ENCODE measurements at places on chromosomes 1 and 21. TPM values are rescaled to one million over a fixed set of nuclear protein-coding genes. Genes with fewer than 3 reads are reported as not detected.

The LAMB3 gene
- total RNA-seq: 9.1 TPM

The DAB1 gene
- total RNA-seq: 1.0 TPM

- no peaks in the 10 kb centered on the region for H3K27me3 ChIP-seq
- H3K4me1 ChIP-seq: no peaks in the 10 kb centered on the region
- H3K36me3 ChIP-seq: no peaks in the 10 kb centered on the region
- H3K27ac ChIP-seq: no peak overlapping the region
These were observed 169.3 kb downstream of the SEC16B start for GRCh38 chr1:177800400-177801088.

DNA sequence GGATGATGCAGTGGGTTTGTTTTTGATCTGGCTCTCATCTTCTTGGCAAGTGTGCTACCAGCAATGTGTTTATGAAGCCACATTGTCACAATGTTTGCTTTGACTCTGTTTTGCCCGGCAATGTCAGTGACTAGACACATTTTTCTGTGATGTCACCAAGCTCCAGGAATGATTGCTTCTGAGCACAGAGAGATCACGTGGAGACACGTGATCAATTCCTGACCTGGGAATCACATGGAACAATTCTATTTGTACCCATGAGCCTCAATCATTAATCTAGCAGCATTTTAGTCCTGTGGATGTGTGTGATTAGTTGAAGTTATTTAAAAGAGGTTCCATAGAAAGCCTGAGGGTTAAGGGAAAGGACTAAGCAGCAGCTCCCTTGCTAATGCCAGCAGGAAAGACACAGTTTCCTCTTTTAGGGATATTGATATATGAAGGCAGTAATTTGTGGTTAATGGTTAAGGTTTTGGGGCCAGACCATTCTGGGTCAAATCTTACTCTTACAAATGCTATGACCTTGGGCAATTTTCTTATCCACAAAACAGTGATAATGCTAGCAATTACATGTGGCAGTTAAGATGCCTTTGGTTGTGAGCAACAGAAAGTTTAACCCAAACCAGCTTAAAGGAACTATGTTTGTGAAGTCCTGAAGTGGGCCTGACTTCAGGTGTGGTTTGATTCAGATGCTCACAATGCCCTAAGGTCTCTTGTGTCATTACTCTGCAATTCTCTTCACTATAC, 59.0 kb downstream of the FASLG start:
- H3K4me1 ChIP-seq: no peaks in the 10 kb centered on the region
- no peak for DNase-seq
- H3K27ac ChIP-seq: no peak overlapping the region
- H3K4me3 ChIP-seq: no peak overlapping the region
- H3K36me3 ChIP-seq: no peaks in the 10 kb centered on the region

- H3K4me3 ChIP-seq: no peak overlapping the region
- peaks cover 11% of the 10 kb centered on the region for H3K4me1 ChIP-seq
- DNase-seq: no peak
These were observed 15.1 kb downstream of the BACH1 start for GRCh38 chr21:29313662-29314408.

DNA sequence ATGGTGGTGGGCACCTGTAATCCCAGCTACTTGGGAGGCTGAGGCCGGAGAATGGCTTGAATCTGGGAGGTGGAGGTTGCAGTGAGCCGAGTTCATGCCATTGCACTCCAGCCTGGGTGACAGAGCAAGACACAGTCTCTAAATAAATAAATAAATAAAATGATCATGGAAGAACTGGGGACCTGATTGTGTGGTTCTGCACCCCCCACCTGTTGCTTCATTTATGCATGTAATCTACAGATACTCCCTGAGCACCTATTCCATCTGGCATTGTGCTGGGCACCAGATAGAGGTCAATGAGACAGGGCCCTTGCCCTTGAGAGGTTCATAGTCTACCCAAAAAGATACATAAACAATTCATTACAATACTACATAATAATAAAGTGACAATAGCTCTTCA, 11.0 kb upstream of the RHBG start:
- no peak overlapping the region for H3K27ac ChIP-seq
- no peak for DNase-seq
- no peaks in the 10 kb centered on the region for H3K27me3 ChIP-seq
- no peak overlapping the region for H3K4me3 ChIP-seq

All from liver (tissue), 10 donors.